Pulmonary artery endothelial cell (primary cell): ENCODE measurements at places on chromosomes 2 and 18. TPM values are rescaled to one million over a fixed set of nuclear protein-coding genes. Genes with fewer than 3 reads are reported as not detected.

- DNase-seq: no peak
Observed at GRCh38 chr2:241111440-241111805, 9.3 kb upstream of the MTERF4 start.

Gene MXD1
- total RNA-seq: 4.0 and 6.1 TPM in 2 replicates

DNA sequence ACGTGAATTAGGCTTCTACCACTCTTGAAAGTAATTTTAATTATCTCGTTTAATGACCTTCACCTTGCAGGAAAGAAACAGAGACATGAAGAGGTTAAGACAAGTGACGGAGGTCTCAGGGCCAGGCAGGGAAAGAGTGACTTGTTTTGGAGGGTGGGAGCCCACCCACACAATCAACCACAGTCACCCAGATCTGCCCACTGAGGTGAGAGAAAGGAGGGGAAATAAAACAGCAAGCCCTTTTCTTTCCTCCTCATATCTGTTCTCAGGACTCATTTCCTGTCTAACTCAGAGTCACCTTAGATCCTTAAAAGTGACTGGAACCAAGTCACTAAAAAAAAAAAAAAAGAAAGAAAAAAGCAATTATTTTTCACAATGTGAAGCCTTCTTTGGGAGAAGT is 26.8 kb downstream of the ATP8B1 start:
- no peak for DNase-seq

Gene SOCS6
- 23.7 and 26.4 TPM in 2 replicates for total RNA-seq

GRCh38 chr2:109257653-109258052 is 128.6 kb downstream of the SH3RF3 start:
- no peak for DNase-seq

GRCh38 chr18:9669016-9669415 is 39.1 kb upstream of the RAB31 start:
- no peak for DNase-seq

Gene KCNK3
- not detected in 2 replicates for total RNA-seq

DNA sequence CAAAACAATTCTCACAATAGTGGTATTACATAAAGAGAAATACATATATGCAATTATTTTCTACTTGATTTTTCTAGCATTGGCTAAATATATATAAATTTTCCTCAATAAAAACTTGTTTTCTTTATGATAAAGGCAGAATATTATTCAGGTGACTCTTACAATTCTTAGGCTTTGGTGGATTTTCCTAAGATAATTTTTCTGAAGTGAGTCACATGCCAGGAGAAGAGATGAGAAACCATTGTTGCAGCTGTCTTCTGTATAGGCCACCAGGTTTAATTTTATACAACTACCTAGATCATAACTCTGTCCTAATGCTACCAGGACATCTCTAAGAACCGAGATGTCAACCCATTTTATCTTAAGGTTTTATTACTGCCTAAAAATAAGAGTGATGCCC is 552.4 kb upstream of the CDH2 start:
- DNase-seq: no peak
